Cerebellar cortex (tissue), 1 donor: ENCODE measurements at places on chromosomes 3 and 15.
A peak's percentile ranks its signal among the peaks of the same experiment; 100 is the strongest.

DNA sequence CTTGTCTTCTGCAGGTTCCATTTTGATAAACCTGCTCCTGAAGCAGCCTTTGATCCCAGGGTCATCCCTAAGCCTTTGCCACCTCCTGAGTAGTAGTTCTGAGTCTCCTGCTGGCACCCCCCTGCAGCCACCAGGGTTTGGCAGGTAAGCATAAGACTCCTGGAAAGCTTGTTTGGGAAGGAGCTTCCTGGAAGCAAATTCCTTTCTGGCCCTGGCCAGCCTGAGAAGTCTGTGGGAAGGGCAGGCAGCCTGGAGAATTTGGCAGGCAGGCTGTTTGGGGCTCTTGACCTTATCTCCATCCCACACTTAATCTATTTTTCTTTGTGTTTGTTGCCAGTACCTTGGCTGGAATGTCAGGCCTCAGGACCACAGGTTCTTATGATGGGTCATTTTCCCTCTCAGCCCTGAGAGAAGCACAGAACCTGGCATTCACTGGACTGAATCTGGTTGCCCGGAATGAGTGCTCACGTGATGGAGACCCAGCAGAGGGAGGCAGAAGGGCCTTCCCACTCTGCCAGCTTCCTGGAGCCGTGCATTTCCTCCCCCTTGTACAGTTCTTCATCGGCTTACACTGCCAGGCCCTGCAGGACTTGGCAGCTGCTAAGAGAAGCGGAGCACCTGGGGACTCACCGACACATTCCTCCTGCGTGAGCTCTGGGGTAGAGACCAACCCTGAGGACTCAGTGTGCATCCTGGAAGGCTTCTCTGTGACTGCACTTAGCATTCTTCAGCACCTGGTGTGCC lies 13.4 kb downstream of the ATRIP start:
- peak; percentile 92 for DNase-seq

- no peak for DNase-seq
Measured at GRCh38 chr3:127827808-127828207, 5.5 kb upstream of the MGLL start.

- DNase-seq: no peak
Measured at GRCh38 chr3:29406291-29406832, 125.5 kb downstream of the RBMS3 start.

DNA sequence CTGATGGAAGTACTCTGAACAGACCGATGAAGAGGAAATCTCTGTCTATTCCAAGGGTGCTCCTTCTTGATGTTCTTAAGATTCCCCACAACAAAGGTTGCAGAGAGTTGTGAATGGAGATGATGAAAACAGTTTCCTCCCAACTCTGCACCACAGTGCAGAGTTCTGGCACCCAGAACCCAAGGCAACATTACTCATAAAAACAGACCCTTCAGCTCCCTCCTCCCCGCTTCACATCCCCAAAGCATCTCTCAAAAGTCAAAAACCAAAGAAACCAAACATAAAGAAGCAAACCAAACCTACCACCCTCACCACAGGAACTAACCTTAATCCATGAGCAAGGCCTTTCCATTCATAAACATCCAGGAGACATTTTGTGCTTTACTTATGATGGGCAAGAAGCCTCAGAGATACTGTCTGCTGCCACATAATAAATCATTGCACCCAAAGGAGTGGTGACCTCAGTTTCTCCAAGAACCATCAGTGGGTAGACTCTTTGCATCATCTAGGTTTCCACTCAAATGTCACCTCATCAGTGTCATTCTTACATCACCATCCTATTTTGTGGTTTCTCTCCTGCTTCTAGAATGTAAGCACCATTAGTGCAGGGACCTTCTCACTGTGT lies 13.2 kb downstream of the PCOLCE2 start:
- no peak for DNase-seq

DNA sequence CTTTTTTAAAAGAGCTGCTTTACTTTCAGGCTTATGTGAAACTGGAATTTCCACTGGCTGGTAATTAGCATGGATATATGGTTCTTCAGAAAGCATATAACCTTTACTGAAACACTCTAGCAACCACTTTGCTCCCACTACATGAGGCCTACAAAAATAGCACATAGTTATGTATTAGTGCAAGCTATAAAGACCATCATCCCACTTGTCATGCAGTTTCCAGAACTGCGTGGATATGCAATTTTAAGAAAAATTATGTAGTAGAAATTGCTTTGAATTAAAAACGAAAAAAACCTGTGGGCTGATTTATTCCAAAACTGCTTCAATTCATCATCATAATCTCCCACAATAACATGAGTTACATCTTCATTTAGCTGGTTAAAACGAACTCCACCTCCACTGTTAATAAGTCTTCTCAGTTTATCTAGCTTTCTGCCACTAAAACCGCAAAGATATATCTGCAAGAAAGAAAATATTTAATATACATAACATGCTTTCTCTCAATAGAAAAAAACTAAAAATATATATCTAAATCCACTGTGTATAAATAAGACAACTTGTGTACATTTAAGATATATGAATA lies 12.2 kb downstream of the TOPBP1 start:
- no peak for DNase-seq

- no peak for DNase-seq
Measured at GRCh38 chr15:69127306-69127705, 33.1 kb upstream of the GLCE start.

GRCh38 chr3:43629257-43629656 lies 7.4 kb upstream of the ANO10 start:
- no peak for DNase-seq

GRCh38 chr15:74727727-74728126 lies 2.4 kb upstream of the CYP1A1 start:
- DNase-seq: no peak

GRCh38 chr15:51908316-51908715 lies 63.3 kb downstream of the LEO1 start:
- DNase-seq: no peak

- no peak for DNase-seq
Measured at GRCh38 chr15:57758560-57758959, 52.0 kb downstream of the POLR2M start.
